CD4-positive, CD25-positive, alpha-beta regulatory T cell (primary cell): ENCODE measurements at places on chromosomes 13 and 19.

DNA sequence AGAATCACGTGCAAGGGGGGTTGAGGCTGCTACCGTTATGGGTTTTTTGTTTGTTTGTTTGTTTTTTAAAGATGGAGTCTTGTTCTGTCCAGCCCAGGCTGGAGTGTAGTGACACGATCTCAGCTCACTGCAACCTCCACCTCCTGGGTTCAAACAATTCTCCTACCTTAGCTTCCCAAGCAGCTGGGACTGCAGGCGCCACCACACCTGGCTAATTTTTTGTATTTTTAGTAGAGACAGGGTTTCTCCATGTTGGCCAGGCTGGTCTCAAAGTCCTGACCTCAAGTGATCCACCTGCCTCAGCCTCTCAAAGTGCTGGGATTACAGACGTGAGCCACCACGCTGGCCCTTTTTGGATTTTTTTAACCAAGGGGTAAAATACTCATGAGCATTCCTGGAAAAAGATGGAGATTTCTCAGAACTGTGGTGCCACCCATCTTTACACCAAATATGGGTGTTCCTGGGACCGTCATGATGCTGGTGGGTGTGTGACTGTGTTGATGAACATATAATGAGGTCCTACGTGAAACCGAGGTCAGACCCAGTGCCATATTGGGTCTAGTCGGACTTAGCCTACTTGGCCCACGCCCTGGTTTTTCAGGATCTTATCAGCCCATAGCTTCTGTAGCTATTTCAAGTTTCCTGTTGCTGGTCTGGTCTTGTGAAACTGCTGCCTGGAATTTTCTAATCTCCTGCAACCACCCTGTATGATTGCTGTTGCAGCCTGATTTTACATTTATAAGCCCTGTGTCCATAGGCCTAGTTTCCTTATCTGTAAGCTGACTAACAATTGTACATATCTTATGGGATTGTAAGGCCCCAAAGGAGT lies 6.2 kb downstream of the PPP1R15A start:
- peak; percentile 85 for DNase-seq

DNA sequence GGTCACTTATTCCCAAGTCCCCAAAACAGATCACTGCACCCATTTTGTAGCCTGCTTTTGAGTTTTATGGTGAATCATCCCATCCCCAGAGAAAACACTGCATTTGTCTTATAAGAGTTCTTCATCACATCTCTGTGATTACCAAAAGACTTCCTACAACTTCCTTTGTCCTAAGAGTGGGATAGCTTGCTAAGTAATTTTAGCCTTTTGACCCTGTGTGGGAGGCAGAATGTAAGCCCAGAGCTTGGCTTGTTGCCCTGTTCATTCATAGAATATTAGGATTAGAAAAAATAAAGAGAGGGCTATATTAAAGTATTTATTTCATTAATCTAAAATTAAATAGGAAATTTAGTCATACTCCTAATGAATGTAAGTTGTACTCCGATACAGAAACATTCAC lies 213.3 kb downstream of the MZT1 start:
- no peak for DNase-seq

DNA sequence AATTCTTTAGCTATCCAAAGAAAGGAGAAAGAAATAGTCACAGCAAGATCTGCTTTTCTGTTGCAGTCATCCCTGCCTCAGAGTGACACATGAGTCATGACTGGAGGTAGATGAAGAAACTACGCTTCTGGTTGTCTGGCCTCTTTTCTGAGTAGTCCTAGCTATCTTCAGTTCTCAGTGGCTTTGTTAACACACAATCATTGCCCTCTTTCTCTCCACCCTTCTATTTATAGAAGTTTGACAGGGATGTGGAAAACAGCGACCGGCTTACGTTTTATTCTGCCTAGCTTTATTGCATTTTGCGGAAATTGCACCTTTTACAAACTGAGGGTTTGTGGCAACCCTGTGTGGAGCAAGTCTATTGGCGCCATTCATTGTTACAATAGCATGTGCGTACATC lies 26.7 kb downstream of the SPATA13 start:
- no peak for DNase-seq

- peak; percentile 58 for DNase-seq
Measured at GRCh38 chr19:53877361-53877766, 4.6 kb upstream of the PRKCG start.
